ENCODE measurements at places on chromosomes 6 and 20.

GRCh38 chr20:48364688-48365421 is 462.9 kb downstream of the PREX1 start:
- no peak for DNase-seq

DNA sequence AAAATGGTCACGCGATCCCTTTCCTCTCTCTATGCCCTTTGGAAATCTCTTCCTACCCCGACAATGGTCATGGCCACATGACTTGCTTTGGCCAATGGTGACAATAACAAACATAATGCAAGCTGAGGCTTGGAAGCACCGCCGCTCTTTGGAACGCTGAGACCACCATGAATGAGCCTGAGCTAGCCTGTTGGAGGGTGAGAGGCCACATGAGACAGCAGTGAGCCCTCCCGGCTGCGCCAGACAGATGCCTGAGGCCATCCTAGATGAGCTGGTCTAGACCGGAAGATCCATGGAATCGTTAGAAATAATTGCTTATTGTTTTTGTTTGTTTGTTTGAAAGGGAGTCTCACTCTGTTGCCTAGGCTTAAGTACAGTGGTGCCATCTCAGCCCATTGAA is 64.2 kb downstream of the STK35 start:
- no peak for DNase-seq

DNA sequence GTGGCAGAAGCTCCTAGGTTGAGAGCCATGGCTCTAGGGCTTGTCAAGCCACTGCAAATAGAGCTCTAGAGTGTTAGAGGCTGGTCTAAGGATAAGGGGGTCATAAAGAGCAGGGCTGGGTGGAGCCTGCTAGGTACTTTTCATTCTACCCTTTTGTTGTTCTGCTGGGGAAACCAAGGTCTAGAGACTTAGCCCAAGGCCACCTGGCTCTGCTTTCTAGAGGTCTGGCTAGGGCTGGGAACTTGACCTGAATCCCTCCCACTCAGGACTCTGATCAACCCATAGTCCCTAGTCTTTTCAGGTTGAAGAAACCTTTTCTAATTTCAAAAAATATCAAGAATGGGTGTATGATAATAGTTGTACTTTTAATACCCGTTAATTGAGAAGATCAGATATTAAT is 13.7 kb downstream of the CHMP4B start:
- no peak for DNase-seq

GRCh38 chr6:71489736-71490135 is 201.1 kb downstream of the OGFRL1 start:
- DNase-seq: peak; percentile 10

DNA sequence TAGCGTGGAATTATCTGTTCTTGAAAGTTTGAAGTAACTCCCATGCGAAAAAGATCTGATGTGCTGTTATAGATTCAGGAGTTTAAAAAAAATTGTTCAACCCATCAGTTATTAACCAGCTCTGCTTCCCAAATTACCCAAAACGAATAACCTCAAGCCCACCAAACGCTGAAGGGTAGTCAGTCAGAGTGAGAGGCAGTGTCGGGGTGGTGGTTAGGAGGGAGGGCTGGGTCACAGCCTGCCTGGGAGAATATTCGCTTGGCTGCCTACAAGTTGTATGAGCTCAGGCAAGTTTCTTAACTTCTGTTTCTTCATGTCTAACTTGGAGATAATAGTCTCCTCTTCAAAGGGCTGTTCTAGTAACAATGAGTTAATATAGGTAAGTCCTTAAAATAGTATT is 114.6 kb downstream of the JPH2 start:
- DNase-seq: no peak

- no peak for DNase-seq
Measured at GRCh38 chr6:33206864-33207551, 1.3 kb upstream of the RING1 start.

- no peak for DNase-seq
Measured at GRCh38 chr6:131687022-131687421, 14.2 kb downstream of the OR2A4 start.

GRCh38 chr20:12528591-12529041 is 480.2 kb upstream of the SPTLC3 start:
- DNase-seq: no peak

- no peak for DNase-seq
Measured at GRCh38 chr20:39188266-39188765, 226.2 kb downstream of the DHX35 start.

DNA sequence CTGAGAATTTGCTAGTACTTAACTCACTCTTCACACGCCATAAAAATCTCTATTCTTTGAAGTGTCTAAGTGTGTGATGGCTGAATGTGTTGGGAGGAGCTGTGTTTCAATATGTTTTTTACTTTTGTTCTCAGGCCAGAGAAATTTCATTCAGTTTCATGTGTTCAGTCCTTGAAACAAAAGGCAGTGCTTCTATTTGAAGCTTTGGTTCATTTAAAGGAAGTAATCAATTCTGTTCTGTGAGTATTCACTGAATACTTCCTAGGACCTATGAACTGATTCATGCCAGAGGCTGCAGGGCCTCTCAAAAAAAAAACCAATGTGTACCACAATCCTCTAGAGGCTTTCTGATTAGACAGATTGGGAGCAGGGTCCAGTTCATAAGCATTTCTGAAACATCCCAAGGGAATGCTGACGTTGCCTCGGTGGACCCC is 12.4 kb upstream of the F13A1 start:
- DNase-seq: no peak

DNA sequence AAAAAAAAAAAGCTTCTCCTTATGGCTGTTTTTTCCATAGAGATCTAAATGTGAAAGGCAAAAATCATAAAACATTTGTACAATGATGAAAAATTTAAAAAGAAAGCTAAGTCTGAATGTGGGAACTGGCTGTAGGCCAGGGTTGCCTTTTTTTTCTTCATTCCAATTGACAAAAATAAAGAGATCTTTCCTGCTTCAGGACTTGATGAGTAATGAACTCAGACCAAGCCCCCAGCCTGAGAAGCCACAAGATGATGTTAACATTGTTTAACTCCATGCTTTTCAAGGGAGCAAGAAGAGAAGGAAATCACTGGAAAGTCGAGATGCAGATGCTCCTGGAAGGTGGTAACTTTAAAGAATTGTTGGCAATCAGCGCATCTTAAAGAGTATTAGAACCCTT is 41.4 kb downstream of the TRMT6 start:
- no peak for DNase-seq

- no peak for DNase-seq
Measured at GRCh38 chr6:130229645-130230044, 6.9 kb upstream of the SAMD3 start.

- DNase-seq: peak; percentile 77
Measured at GRCh38 chr20:21513181-21513663, 642 bp downstream of the NKX2-2 start.

DNA sequence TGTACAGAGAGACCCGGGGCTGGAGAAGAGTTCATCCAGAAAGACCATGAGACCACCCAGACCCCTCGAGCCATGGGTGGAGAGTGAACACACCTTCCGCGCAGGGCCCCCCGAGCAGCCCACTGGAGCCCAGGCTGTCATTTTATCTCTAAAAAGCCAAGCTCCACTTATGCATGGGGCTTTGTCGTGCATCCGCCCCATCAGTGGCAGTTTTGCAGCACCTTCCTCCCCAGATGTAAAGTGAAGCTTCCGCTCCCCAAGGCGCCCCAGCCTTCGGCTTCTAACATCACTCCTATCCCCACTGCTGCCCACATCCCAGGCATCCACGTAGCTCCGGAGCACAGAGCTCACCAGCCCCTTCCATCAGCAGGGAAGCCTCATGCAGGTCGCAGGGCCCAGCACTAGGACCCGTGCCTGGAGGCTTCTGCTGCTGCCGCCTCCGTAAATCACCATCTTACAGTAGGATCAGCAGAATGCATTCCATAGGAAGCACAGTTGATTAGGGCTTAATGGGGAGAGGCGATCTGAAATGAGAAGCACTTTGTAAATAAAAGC is 301.1 kb downstream of the TAF4 start:
- no peak for DNase-seq

- no peak for DNase-seq
Measured at GRCh38 chr6:34030831-34031624, 114.9 kb downstream of the GRM4 start.

DNA sequence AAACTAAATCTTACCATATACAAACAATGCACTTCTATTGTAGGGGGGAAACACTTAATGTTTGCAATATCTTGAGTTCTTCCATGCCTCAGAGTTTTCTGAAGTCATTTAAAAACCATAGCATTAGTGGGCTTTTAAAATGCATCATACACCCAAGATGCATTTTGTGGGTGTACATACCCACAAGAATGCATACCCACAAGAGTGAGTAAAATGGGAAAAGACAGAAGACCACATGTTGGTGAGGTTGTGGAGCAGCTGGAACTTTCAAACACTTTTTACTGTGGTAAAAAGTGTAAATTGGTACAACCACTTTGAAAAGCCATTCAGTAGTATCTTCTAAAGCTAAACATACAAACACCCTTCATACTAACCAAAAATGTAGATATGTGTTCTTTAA is 57.5 kb downstream of the CYB5R4 start:
- DNase-seq: no peak

- DNase-seq: no peak
Measured at GRCh38 chr6:33856031-33856590, 52.3 kb upstream of the MLN start.

DNA sequence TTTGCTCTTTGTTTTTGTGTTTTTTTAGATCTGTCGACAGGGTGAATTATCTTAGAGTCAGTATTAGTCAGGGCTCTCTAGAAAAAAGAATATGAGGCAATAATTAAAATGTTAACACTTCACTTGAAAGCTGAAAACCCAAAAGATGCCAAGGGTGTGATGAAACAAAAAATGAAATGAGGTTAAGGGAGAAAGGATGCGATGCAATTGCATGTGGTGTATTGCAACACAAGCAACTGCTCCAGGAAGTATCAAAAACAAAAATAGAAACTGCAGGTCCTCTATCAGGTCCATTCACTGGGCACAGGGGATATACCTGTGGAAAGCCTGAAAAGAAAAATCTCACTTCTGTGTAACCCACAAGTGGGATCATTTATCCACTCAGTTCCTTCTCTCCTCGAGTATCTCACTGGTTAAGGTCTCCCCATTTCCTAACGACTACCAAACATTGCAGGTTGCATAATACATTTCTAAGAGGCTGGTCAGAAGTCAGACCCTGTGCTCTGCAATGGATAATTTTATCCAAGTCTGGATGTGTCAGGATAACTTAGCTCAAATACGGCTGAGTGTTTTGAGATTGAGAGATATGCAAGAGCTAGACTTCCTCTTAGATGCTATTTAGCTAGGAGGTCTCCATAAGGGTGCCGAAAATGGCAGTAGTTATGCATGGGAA is 257.7 kb upstream of the GJE1 start:
- DNase-seq: no peak

DNA sequence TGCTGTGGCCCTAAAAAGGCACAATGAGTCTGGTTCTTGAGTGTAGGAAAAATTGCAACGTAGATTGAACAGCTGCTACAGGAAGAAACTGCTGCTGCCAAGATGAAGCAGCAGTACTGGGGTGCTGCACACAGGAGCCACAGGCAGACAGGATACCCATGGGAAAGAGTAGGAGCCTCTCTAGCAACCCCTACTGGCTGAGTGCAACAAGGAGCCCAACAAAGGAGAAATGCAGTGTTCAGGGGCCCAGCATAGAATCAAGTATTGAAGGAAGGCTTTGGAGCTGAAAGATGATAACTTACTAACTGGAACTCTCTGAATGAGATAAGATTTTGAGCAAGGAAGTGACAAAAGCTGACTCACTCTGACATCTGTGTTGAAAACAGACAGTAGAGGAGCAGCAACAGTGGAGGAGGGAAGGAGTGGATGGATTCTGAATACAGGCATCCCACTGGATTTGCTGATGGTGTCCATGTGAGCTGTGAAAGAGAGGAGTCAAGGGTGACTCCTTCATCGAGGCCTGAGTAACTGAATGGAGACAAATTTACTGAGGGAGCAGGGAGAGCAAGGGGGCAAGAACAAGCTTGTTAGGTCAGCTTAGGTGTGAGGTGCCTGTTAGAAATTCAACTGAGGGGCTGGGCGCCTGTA is 534.7 kb upstream of the JARID2 start:
- peak; percentile 48 for DNase-seq

GRCh38 chr6:56840467-56841380 is 114.2 kb upstream of the BEND6 start:
- no peak for DNase-seq

DNA sequence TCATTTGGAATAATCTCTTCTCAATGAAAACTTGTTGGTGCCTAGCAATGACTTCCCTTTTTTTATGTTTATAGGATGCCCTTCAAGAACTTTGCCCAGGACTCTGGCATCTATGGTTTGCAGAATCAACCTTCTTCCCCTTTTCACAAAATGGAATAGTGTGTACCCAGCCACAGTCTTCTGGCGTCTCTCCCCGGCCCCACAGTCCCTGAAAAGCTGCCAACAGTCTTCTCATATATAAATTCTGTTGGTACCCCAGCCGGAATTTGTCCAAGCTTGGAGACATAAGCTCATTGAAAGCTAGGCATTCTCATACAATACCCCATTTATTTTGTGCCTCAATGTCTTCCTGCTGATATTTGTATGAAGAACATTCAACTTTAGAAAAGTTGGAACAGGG is 26.4 kb upstream of the MCM3 start:
- no peak for DNase-seq

DNA sequence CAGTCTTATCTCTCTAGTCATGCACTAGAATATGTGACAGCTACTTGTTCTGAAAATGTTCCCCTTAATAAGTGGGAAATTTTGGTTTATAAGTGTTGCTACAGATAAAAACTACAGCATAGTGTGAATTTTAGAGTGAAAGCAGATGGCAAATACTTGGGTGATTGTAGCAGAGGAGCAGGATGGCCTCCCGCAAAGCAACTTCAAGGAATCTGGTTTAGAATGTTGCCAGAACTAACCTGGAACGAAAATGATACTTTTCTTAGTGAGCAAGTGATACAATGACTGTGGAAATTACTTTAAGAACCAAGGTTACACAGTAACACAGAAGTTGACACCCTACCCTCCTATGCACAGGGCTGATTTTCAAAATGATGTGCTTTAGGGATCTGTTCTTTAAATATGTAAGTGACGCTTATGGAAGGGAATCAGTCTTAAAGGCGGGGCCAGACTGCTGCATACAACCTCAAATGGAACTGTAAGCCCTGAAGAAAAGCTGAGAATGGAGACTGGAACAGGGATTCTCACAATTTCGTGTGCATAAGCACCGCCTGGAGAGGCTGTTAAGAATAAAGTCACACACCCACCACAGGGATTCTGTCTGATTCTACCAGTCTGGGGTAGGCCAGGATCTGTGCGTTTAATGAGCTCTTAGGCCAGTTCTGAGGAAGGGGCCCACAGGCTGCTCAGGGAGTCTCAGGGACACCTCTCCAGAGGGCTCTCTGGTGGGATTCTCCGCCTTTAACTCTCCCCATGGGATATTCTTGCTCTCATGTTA is 97.9 kb downstream of the FYN start:
- DNase-seq: no peak
